ENCODE measurements at places on chromosomes 3 and 15.
A peak's percentile ranks its signal among the peaks of the same experiment; 100 is the strongest.

DNA sequence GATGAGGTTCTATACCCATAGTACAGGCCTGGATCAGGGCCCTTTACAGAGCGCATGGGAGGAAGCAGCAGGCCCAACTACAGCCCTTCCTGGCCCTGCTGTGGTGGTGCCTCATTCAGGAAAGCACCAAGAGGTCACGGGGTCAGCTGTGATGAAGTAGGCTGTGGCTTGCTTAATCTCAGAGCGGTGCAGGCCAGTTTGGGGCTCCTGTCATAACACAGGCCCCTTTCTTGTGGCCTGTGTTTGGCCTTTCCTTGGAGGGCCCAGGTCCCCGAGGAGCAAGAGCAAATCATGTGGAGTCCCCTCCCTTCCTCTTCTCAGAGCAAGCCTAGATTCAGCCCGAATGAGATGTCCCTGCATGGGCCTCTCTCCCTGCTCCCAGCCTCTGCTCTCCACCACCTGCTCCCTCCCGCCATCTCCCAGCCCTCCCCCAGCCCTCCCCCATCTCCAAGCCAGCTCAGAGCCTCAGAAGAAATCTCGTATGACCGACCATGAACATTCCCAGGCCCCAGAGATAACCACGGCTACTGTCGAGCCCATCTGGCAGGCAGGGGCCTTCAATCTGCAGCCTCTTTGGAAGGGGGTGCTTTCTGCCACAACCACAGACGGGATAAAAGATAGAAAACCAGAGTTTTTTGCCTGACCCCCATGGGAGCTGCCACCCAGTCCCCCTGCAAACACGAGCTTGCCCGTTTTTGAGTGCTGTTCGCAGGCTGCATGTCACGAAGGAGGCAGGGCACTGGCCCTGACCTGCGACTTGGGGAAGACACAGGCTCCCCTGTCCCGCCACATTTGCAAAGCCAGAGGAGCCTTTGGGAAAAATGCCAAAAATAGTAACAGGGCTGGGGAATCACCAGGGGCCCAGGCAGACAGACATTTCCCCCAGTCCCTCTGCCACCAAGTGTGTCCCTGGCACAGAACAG lies 32.3 kb upstream of the DUSP7 start:
- DNase-seq = no peak

DNA sequence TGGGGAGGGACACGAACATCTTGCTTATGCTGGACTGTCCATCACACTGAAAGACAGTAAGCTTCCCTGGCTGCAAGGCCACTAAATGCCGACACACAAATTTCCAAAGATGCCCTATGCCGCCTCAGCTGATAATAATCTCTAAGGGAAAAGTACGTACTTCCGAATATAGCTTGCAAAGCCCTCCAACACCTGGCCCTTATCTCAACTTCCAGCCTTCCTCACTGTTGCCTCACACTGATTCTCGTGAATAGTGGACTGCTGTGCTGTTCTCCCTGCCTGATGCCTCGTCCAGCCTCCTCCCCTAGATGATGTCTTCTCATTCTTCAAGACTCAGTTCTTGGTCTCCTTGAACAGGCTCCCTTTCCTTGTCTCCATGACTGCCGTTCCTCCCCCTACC lies 72.3 kb downstream of the CD47 start:
- no peak for DNase-seq

- no peak for DNase-seq
Measured at GRCh38 chr3:147132168-147132567, 274.2 kb downstream of the ZIC4 start.

DNA sequence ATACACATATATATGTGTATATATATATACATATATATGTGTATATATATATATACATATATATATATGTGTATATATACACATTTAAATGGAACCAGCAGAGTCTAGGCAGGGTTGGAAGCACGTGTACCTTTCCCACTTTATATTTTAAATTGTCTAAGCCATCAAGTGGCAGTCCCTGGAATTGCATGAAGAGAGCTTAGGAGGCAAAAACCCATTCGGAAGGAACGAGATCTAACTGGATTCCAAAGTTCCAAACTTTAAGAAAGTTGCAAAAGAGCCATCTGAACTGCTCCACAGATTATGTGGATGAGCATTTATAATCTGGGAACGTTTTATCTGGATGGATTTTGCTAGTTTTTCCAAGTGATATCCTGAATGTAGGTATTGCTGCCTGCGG lies 186.5 kb downstream of the FOXP1 start:
- DNase-seq = peak; percentile 50

DNA sequence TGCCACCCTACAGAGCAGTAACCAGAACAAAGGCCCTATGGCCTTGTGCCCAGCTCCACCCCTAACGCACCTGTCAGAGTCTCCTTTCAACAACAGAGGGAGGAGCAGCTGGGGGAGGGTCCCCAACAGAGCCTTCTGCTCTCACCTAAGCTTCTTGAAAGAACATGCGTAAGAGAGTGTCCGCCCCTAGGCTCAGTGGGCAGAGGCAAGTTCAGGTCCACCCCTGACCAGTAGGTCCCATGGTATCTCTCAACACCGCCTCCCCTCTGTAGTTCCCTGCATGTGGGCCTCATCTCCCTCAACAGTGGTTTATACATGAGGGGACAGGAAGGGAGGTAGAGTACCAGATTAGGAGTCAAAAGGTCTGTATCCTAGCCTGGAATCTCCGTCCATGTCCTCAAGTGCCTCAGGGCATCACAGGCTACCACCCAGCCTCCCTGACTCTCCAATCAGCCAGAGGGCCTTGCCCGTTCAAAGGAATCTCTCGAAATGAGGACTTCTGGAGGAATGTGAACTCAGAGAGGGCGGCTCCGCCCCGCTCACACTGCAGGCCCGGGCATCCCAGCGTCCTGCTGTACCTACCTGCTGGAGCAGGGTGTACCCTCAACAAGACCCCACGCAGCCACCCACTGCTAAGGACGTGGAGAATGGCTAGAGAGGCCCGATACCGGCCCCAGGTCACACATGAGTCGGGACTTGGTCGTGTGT lies 680 bp downstream of the POC1A start:
- DNase-seq = peak; percentile 10

DNA sequence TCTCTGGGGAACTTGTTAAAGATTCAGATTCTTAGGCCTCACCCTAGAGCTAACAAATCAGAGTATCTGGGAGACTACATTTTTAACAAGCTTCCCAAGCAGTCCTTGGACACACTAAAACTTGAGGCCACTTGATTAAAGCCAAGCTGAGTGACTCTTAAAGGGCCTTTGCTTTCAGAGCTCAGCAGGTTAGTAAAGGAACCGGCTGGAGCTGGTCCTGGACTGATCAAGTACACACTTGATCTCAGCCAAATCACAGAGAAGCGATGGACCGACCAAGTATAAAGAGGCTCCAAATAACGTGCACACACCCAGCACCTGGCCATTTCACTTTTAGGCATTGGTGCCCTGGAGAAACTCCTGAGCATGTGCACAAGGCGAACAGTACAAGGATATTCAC lies 12.9 kb upstream of the TM6SF1 start:
- DNase-seq = no peak

GRCh38 chr3:111509308-111509707 lies 32.7 kb upstream of the CD96 start:
- DNase-seq = no peak

DNA sequence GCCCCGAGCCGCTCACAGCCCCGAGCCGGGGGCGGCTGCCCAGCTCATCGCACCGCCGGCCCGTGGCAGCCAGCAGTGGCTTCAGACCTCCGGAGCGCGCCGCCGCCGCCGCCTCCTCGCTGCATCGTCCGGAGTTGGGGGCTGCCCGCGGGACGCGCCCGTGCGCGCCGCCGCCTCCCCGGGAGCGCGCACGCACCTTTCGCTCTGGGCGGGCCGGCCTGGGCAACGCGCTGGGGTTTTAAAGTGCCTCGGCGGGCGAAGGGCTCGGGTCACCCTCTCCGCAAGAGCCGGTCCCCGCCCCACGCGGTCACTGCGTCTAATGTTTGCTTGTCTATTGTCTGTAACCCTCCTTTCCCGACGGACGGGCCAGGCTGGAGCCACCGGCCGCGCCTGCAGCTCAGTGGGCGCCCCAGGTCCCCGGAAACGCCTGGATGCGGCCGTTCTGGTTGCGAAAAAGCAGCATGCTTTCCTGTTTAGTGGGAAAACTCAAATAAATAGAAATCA lies at the start of gene RYK:
Gene RYK (minus strand): TSS at position 143 of the 504 bp plus-strand sequence. CDS start 205 bp downstream, outside the sequence.
- peak; percentile 73 for DNase-seq

GRCh38 chr3:21357241-21357640 lies 393.8 kb downstream of the ZNF385D start:
- no peak for DNase-seq

DNA sequence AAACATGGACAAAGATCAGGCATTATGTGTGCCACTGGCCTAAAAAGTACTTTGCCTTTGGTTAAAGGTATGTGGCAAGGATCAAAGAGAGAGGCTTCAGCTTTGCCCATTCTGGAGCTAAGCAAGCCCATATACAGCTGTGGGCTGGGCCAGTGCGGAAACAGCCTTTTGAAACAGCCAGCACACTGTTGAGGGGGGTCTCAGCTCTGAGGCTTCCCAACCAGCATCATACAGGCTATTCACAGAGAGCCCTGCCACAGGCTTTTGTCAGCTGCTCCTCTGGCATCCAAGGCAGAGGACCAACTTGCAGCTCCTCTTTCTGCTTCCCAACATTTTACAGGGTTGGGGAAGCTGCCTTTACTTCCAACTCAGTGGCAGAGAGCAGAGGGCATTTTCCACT lies 63.2 kb upstream of the FOXB1 start:
- DNase-seq = no peak

DNA sequence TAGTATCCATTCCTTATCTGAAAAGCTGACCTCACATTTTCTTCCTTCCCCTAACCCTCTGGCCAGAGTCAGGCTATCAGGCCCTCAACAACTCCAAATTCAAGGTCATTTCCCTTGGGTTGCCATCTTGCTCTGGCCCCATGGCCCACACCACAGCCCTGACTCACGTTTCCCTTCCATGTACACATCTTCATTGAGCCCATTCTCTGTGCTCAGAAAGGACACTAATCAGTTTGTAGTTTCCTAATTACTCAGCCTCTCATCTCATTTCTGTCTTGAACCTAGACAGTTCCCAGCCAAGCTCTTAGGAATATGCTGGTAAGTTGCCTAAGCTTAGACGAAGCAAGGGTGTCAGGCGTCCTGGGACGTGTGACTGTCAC lies 14.9 kb downstream of the TGM5 start:
- DNase-seq = no peak

DNA sequence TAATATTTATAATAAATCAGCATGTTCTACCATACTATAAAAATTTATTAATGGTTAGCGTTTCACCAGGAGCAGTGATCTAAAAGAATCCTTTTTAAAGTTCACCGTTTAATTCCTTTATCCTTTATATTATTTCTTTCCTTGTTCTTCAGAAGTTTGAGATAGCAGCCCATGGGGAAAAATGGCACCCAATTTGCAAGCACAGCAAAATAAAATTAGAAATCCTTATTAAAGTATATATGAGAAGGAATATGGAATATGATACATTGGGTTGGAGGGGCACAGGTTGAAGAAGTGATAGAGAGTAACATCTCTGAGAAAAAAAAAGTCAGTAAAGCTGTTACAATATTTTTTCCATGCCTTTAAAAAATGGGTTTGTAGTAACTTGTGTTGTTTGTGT lies 892.0 kb downstream of the NAALADL2 start:
- no peak for DNase-seq

DNA sequence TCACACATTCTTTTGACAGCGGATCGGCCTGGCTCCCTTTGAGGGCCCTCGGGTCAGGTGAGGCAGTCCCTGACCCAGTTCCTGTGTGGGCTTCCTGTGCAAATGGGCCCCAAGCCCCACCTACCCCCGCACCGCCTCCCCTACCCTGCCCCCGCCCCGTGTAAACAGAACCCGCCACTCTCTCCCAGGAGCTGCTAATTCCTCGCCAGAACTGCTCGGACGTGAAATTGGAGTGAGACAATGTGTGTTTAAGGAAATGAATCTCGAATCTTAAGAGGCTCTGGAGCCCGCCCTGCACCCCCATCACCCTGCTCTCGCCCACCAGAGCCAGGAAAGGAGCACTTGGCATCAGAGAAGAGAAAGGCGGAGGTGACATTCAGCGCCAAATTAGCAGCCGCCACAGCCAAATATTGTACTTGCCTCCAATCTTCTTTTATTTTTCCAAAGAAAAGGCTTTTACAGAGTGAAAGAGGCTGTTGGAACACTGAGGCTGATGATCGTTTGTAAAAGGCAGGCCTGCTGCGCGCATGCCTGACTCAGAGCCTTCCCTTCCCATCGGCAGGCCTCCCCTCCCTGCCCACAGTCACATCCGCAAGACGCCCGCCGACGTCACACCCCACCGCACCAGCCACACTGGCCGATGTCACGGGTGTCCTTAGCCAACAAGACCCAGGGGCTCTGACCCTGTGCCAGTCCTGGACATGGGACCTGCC lies 53.1 kb downstream of the CACNA2D2 start:
- peak; percentile 51 for DNase-seq

DNA sequence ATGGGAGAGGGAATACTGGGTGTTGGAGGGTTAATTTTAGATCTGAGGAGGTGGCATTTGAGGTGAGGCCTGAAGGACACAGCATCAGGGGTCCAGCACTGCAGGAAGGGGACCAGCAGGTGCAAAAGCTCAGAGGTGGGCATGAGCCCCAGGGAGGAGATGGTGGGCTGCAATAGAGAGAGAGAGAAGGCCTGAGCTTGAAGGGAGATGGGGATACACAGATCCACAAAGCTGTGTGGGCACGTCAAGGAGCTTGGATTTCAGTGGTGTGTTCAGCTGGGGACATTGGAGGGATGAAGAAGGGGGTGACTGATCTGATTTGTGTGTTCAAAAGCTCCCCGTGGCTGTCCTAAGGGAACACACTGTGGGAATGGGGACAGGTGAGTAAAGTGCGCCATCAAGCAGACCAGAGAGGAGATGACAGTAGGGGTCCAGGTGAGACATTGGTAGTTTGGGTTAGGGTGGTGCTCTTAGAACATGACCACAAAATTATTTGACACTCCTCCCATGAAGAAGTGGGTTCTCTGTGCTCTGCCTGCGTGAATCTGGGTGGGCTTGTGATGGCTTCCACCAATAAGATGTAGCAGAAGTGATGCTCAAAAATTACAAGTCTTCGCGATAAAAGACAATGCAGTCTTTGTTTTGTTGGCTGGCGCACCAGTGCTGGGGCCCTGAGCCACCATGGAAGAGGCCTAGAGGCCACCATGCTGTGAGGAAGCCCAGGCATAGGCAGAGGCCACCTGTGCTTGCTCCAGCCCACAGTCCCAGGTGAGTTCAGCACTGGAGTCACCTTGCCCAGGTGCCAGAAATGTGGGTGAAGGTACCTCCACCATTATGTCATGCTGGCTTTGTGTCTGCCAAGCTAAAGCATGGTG lies 1.9 kb upstream of the WNT7A start:
- DNase-seq = no peak

DNA sequence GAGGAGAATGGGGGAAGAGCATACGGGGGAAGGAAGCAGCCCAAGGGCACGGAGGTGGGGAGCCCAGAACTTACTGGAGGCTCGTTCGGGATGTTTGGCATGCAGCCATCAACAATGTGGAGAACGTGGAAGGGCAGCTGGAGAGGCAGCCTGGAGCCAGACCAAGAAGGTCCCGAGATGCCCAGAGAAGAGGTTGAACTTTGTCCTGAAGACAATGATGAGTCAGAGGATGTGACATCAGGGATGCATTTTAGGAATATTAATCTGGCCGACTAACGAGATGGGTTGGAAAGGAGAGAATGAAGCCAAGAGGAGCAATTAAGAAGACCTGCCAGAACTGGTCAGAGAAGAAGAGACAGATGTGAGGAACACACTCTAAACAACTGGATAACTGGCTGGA lies 98.2 kb downstream of the SRGAP3 start:
- no peak for DNase-seq

- no peak for DNase-seq
Measured at GRCh38 chr3:150035301-150035779, 64.6 kb upstream of the PFN2 start.
